Globus pallidus (tissue), 1 donor: ENCODE measurements at places on chromosomes 11 and 22.

- DNase-seq, result no peak
Measured at GRCh38 chr11:62553080-62553838, 6.7 kb upstream of the AHNAK start.

GRCh38 chr11:56140151-56140661, at the start of gene OR8J3:
TSS of gene OR8J3 (minus strand) at chr11:56140201. CDS start at chr11:56137718, 2,483 bp downstream.
- DNase-seq, result no peak

DNA sequence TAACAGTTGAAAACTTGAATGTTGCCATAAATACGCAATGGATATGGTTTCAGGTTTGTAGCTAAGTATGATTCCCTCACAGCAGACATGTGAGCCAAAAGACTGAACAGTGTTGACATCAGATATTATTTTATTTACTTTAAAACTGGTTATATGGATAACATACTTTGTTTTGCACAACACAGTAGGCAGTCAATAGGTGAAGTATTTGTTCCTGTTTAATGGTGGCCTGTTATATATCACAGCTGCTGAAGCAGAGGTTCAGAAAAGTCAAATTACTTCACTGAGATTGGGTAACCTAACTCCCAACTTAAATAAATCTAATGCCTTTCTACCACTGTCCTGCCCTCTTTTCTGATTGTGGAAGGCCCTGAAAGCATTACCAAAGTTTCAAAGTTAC, 44.6 kb downstream of the YAP1 start:
- DNase-seq, result no peak

- DNase-seq, result no peak
Measured at GRCh38 chr11:103602840-103603239, 433.6 kb upstream of the DDI1 start.
